Stimulated activated CD8-positive, alpha-beta memory T cell treated with anti-CD3 and anti-CD28 coated beads, Interleukin-12 subunit alpha, Interleukin-12 subunit beta, amount 100 ng/mL, for 4 hours (primary cell): ENCODE measurements at places on chromosomes 6 and 20.

DNA sequence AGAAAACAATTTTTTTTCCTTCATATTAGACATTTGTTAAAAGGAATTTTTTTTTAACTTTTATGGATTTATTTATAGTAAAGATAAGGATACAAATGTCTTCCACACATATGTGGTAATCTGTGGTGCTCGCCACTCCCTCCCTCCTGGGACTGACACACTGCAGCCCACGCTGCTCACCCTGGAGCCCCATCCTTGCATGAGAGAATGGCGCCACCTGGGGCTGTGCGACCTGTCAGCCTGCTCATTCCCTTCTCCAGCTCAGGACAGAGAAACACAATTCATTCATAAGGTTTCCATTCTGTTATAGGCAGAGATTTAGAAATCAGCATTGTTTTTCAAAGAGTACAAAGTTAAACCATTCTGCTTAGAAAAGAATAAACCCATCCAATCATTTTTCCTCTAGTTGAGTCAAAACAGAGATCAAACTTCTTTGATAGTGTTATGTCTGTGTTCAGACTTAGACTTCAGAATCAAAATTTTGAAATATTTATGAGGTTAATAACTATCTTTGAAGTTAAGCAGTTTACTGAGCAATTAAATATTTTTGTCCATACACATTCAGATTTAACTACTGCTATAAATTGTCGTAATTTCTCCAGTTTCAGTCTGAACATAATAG lies 42.8 kb upstream of the DYNLRB1 start:
- DNase-seq = no peak

DNA sequence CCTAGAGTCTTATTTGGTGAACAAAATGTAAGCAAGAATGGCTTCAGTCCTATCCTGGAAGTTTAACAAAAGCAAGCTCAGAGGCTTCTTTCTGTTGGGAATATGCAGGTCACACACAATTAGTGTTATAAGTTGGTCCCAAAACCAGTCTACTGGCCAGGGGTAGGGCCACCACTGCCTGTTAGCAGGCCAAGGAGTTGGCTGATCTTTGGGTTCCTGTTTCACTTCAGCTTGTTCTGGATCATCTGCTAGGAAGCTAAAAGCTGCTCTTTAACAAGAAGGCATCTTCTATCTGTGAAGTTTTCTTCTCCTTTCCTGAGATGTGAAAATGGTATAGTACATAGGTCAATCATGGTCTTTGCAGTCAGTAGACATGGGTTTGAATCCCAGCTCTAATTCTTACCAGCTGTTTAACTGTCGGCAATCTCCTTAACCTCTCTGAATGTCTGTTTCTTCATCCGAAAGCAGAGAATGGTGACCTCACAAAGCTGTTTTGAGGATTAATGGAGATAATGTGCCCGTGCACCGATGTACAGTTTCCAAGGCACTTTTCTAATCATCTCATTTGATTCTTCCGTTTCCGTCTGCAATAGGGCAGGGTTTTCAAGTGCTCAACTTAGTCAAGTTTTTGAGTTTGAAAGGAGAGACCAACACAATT lies 271.2 kb upstream of the TAB2 start:
- no peak for DNase-seq

- no peak for DNase-seq
Observed at GRCh38 chr6:16773362-16773761, 12.1 kb upstream of the ATXN1 start.

- DNase-seq = no peak
Observed at GRCh38 chr6:165922309-165922794, 245.3 kb downstream of the TBXT start.

- no peak for DNase-seq
Observed at GRCh38 chr6:2861822-2862164, 20.1 kb upstream of the SERPINB1 start.

GRCh38 chr6:43776799-43777776 lies 7.1 kb downstream of the VEGFA start:
- no peak for DNase-seq

DNA sequence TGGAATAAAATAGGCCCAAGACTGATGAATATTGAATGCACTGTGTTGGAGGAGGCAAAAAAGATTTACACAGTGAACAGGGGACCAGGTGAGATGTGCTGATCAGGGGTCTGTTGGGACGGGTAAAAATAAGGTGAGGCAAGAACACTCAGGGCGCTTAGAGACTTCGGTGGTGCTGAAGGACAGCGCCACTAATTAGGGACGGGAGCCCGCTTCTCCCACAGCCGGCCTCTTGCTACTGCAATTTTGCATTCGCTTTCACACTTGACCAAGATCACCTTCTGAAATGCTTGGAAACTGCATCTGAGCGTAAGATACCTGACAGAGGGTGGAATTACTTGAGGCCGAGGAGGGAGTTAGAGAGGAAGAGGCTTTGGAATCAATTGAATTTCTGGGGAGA lies 7.3 kb downstream of the TFAP2D start:
- no peak for DNase-seq

- no peak for DNase-seq
Observed at GRCh38 chr6:93304505-93304904, 114.9 kb downstream of the EPHA7 start.

- no peak for DNase-seq
Observed at GRCh38 chr20:51763965-51764602, 4.1 kb downstream of the ATP9A start.

DNA sequence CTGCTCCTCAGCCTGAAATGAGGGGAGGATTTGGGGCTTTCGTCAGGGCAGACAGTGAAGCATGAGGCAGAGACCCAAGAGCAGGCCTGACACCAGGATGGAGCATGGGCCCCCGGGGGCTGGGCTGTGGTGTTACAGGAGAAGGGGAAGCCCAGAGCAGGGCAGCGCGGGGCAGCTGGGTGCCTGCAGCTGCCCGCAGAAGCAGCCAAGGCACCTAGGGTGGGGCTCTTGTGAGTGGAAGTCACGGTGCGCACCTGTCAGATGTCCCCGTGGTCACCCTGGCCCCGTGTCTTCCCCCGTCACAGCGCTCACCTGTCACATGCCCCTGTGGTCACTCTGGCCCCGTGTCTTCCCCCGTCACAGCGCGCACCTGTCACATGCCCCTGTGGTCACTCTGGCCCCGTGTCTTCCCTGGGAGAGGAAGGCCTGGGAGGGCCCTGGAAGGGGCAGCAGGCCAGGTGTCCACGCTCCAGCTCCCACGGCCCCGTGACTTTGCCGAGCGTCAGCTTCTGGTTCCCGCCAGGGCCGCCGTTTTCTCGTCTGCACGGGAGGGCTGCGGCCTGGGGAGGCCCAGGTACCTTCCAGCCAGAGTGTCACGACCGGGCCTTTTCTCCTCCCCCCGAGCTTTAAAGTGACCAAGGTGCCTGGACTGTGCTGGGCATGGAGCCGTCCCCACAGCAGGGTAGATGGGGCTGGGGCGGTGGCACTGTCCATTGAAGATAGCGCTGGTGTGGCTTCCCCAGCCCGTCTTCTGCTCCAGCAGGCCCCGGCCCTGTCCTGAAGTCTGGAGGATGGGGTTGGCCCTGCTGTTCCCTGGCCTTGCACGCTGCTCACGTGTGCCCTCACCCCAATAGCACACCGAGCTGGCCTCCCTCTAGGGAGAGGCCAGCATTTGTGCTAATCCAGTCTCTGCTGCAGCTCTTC lies 9.4 kb downstream of the ARFGAP1 start:
- no peak for DNase-seq

DNA sequence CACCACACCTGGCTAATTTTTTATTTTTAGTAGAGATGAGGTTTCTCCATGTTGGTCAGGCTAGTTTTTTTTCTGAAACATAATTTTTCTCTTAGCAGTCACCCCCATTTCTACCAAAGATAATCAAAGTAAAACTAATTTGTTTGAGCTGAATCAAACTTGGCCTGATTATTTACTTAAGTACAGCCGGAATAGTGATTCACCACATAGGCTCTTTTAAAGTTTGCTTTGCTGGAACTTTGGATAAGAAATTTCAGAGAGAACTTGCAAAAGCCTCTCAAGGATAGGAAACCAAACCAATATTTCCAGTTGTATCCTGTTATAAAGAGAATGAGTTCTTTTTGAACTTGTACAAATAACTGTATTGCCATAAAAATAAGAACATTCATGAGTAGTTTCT lies 105.0 kb upstream of the SYNCRIP start:
- no peak for DNase-seq

GRCh38 chr6:87995461-87995860 lies 52.2 kb upstream of the SPACA1 start:
- DNase-seq = no peak

DNA sequence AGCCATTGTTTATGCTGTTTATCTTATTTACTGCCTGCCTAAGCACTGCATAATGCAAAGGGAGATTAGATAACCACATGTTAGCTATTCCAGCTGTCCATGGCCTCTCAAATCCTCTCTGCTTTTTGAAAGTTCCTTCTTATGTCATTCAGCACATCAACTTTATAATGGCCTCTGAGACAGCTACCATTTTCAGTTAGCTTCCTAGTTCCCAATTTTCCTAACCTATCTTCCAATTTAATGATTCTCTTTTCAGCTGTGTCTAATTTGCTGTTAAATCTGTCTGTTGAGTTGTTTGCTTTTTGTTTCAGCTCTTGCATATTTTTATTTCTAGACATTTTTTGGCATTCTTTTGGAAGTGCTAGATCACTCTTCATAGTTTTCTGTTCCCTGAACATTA lies 173.4 kb upstream of the PLCB4 start:
- DNase-seq = no peak

DNA sequence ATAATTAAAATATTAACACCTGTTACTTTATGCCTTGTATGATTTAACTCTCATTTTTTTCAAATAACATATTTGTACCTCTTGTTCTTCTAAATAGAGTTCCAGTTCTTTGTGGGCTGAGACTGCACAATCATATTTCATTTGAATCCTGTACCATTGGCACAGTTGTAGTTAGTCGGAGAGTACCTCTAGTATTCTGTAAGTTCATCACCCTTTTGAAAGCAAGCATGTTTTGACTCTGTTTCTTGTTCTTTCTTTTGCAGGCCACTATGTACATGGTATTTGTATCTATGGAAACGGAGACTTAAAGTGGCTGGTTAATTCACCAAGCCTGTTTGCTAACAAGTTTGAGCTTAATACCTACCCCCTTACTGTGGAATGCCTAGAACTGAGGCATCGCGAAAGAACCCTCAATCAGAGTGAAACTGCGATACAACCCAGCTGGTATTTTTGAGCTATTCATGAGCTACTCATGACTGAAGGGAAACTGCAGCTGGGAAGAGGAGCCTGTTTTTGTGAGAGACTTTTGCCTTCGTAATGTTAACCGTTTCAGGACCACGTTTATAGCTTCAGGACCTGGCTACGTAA lies 68.2 kb downstream of the C6orf52 start:
- no peak for DNase-seq

GRCh38 chr6:26452631-26453235 lies 5.0 kb upstream of the BTN2A1 start:
- no peak for DNase-seq

- no peak for DNase-seq
Observed at GRCh38 chr6:46729787-46730326, 5.3 kb downstream of the PLA2G7 start.

DNA sequence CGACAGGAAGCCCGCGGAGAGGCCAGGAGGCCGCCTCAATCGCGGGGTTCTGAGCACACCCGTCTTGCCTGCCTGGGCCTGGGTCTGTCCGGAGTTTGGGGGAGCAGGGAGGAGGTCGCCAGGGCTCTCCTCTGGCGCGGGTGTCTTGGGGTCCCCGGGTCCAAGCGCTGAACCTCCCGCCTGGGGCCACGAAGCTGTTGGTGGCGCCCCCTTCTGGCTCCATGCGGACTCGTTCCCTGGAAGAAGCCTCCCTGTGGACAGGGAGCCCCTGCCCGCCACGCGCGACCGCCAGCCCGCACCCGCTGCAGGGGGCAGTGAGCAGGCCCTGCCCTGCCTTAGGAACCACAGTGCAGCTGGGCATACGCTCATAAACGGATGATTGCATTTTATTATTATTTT lies 44.7 kb downstream of the MCUR1 start:
- no peak for DNase-seq

- no peak for DNase-seq
Observed at GRCh38 chr6:87755708-87756671, 54.0 kb upstream of the AKIRIN2 start.

- DNase-seq = no peak
Observed at GRCh38 chr6:22664968-22665367, 95.6 kb downstream of the HDGFL1 start.

- no peak for DNase-seq
Observed at GRCh38 chr6:113654396-113654795, 202.7 kb upstream of the MARCKS start.

DNA sequence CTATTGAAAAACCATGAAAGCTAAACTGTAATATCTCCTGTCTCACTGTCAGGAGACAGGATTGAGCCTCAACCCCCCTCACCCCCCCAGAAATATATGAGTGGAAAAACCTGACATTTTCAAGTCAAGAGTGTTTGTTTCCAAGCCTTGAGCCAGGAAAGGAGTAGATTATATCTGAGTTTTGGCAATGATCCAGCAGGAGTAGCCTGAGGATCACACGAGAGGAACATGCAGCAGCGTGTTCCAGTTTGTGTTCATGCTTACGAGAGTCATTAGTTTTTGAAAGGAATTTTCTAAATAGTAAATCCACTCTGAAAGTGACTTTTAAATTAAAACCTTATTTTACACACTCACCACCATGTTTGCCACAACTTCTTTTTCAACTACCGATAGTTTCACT lies 15.8 kb downstream of the IL22RA2 start:
- DNase-seq = no peak
